ENCODE measurements at places on chromosomes 5 and 9.

- no peak for DNase-seq
Observed at GRCh38 chr5:107959573-107960279, 289.0 kb upstream of the EFNA5 start.

DNA sequence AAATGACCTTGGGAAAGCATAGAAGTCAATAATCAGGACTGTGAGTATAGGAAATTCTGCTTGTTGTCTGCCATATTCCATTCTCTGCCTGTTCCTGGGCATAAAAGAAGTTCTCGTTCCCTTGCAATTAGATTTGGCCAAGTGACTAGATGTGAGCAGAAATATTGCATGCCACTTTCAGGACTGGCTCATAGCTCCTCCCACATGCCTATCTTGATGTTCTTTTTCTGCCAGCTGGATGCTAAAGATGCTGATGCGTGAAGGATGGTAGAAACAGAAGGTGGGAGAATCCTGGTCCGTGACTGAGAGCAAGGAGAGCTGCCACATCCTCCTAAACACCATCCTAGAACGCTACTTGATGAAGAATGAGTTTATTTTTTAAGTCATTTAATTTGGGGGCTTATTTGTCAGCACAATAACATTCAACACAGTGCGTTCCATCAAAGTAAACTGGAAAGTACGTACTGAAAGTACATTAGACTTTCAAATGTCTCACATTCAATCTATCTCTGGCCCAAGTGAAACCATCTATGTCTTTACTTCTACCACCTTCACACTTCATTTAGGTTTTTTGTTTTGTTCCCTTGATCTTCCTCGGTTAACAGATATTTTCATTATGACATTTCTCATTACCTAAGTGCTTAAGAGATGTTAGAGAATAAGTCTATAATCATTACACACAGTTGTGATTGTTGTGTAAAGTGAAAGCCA lies 648.5 kb downstream of the RAB3C start:
- DNase-seq = no peak

DNA sequence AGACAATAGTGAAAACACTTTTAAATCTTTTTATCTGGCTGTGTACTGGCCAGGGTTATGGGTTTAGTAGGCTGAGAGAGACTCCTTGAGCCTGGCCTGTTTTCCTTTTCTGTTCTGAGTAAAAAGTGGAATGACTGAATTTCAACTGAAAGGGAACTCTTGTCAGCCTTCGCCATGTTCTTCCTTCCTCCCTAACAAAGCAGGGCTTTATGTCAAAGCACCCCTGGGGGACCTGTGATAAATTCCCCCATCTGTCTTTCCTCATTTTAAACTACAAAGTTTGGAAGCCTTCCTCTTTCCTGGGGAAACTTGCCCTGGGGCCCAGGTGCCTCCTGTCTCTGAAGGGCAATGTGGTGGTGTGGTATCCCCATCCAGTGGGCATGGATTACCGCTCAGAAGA lies 29.7 kb downstream of the LARP1 start:
- no peak for DNase-seq

- no peak for DNase-seq
Observed at GRCh38 chr5:173643964-173644363, 27.5 kb upstream of the BOD1 start.

DNA sequence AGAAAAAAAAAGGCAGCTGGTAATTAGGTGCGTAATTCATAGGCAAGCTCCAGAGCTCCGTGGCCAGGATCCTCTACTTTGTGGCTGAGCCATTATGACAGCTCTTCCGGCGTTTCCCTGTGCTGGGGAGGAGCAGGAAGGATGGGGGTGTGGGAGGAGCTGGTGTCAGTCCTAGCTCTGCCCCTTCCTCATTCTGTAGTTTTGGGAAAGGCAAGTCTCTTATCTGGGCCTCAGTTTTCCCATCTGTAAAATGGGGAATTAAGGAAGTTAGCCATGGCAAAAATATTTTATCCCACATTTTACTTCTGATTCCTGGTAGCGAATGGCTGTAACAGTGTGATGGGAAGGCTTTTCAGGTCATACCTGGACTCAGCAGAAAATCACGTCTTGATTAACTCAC lies 81.1 kb downstream of the SEC61B start:
- DNase-seq = no peak

DNA sequence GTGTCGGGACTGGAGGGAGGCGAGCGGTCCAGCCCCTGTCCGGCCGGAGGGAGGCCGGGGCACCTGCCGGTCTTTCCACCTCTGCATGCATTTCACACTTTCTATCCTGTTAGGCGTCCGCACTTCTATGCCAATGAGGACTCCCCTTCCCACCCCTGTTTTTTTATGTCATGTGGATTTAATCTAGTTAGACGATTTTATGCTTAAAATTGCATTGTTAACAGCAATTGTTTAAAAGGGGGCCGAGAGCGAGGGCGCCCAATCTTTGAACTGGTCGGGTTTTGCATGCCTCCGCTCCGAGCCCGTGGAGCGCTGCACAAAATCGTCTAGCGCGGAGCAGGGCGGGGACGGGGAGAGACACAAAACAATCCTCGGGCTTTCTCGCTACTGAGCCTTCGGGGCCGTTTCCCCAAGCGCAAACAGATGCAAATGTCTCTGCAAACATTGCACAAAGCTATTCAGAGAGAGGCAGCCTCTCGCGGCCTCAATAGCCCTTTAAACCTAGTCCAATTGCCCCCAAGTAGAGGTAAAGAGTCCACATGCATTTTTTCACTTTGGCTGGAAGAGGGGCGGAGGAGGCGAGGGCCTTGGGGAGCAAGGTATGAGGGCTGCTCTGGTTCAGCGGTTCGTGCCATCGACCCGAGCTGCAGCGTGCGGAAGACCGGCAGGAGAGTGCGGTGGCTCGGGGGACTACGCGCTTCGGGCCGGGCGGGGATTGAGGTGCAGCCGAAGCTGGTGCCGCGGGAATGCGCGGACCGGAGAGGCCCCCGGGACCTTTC lies 37.5 kb upstream of the TIFAB start:
- DNase-seq = no peak

- no peak for DNase-seq
Observed at GRCh38 chr9:38026840-38027527, 42.0 kb downstream of the SHB start.

DNA sequence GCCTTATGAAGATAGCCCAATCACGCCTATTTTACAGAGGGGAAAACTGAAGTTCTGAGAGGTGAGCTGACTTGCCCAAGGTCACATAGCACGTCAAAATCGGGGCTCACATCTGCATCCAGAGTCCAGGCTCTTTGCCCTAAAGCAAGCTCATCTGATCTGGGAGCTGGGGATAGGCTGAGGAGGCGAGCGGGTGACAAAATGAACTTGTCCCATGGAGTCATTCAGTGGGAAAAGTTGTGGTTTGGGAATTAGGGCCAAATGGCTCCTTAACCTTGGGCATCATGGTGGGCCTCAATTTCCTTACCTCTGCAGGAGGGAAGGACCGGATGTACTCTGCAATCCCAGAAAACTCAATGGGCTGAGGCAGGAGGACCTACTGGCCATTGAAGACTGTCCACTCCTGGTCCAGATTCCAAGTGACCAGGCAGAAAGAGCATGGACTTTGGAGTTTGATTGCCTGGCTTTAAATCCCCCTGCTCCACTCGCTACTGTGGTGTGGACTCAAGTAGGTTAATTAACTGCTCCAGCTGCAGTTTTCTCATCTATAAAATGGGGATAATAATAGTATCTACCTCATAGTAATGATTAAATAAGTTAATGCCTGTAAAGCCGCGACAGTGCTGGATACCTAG lies 160.4 kb downstream of the RGS3 start:
- DNase-seq = no peak

DNA sequence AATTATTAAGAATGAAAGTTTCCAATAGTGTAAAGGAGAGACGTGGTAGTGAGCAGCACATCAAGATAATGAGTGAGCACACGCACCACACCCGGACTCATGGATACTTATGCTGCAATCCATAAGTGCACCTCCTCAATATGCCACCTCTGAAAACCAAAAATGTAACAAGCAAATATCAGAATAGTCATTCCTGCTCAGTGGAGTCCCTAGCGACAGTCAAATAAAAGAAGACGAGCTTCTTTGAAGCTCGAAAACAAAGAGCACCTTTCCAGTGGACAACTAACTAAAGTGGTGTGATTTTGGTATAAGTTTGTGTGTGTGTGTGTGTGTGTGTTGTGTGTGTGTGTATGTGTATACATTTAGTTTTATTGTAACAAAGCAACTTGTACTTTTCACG lies 241.3 kb downstream of the DEPDC1B start:
- DNase-seq = no peak

DNA sequence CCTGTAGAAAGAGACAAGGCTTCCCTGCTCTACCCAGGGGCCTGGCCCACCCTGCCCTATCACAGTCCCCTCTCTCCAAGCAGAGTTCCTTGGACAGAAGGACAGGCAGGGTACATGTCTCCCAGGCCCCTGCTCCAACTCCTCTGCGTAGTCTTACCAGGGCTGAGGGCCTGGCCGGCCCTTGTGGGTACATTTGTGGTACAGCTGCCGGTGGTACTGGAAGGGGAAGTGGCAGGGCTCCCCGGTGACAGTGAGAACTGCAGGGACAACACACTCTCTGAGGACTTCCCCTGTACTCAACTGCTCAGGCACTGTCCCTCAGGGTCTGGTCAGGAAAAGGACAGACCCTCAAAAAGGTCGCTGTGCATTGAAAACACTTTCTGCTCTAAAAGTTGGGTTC lies 3.6 kb downstream of the F12 start:
- no peak for DNase-seq

GRCh38 chr5:14672082-14672481 lies 7.6 kb downstream of the OTULIN start:
- no peak for DNase-seq

- DNase-seq = no peak
Observed at GRCh38 chr5:140565024-140565779, 574 bp downstream of the SLC35A4 start.

GRCh38 chr5:128397876-128398275 lies 140.2 kb downstream of the FBN2 start:
- no peak for DNase-seq

- no peak for DNase-seq
Observed at GRCh38 chr5:6360323-6361072, 17.8 kb downstream of the MED10 start.

GRCh38 chr5:17748941-17749340 lies 114.7 kb downstream of the TAF11L14 start:
- DNase-seq = no peak

Measured in activated CD4-positive, alpha-beta T cell treated with anti-CD3 and anti-CD28 coated beads for 1 hour (primary cell).